ENCODE measurements at places on chromosomes 7 and 10.

- DNase-seq = no peak
Observed at GRCh38 chr7:111753968-111754367, 191.7 kb upstream of the IMMP2L start.

- no peak for DNase-seq
Observed at GRCh38 chr10:33086100-33086499, 128.1 kb upstream of the ITGB1 start.

DNA sequence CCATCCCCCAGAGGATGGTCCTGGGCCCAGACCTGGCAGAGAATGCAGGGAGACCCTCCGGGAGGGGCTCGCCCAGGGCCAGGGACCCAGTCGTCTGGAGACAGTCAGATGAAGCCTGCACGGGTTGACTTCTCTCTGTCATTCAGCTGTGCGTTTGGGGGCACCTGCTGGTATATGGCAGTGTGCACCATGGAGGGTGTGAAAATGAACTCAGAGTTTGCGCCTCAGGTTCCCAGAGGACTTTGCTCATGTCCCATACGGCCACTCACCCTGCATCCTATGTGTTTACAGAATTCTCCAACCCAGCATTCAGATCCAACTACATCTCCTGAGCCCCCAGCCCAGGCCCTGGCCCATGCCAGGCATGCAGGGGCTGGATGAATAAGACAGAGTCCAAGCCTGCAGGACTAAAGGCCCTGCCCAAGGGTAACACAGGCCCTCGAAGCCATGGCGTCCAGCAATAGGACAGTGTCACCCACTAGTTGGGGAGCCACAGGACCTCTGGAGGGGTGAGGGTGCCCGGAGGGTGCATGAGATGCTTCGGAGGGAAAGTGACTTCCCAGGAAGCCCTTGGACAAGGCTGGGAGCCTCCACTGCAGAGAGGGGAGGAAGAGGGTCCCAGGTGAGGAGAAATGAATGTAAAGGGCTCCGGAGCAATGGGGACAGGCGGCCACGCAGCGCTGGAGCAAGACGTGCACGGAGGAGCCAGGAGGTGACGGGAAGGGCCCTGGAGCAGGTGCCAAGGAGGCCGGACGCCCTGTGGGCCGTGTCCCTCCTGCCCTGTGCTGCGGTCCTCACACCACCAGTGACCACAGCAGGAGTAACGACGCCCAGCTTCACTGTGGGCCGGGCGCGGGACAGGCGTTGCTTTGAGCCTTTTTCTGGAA lies 36.3 kb downstream of the CALML3 start:
- no peak for DNase-seq

- DNase-seq = no peak
Observed at GRCh38 chr10:130369645-130370381, 233.6 kb downstream of the GLRX3 start.

GRCh38 chr10:35212856-35213255 lies 86.2 kb downstream of the CREM start:
- no peak for DNase-seq

GRCh38 chr7:150339409-150339809 lies 2.0 kb downstream of the RARRES2 start:
- no peak for DNase-seq

Data from hematopoietic multipotent progenitor cell treated with erythropoietin and hydrocortisone succinate and interleukin-3 and kit ligand, for 8 days (in vitro differentiated cells).